Kidney tubule cell (primary cell): ENCODE measurements at places on chromosomes 2 and 18.

GRCh38 chr2:139360654-139361053, 580.5 kb upstream of the NXPH2 start:
- DNase-seq, result no peak

GRCh38 chr2:71358931-71359671, 27.5 kb downstream of the ZNF638 start:
- DNase-seq, result peak; percentile 60

DNA sequence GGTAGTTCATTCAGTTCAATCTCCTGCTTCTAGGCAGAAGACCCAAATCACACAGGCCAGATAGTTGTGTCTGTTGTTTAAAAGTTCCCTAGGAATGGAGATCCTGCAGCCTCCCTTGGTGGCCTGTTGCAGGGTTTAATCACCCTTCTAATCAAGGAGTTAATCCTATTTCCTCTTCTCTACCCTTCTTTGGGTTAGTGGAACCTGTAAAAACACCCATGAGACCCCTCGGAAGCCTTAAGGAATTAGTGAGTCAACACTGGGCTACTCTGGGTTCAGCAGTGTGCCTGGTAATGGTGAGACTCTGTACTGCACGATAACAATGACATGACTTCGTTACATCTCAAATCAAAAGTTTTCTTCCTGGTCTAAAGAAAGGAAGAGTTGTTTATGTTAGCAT, 217.6 kb upstream of the NRP2 start:
- DNase-seq, result no peak

DNA sequence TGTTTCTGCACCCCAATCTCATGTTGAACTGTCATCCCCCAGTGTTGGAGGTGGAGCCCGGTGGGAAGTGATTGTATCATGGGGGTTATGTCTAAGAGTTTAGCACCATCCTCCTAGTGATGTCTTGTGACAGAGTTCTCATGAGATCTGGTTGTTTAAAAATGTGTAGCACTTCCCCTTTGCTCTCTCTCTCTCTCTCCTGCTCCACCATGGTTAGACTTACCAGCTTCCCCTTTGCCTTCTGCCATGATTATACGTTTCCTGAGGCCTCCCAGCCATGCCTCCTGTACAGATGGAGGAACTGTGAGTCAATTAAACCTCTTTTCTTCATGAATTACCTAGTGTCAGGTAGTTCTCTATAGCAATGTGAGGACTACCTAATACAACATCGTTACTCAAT, 396.9 kb upstream of the LRATD1 start:
- no peak for DNase-seq

- DNase-seq, result no peak
Observed at GRCh38 chr2:163062524-163062923, 224.0 kb upstream of the KCNH7 start.

DNA sequence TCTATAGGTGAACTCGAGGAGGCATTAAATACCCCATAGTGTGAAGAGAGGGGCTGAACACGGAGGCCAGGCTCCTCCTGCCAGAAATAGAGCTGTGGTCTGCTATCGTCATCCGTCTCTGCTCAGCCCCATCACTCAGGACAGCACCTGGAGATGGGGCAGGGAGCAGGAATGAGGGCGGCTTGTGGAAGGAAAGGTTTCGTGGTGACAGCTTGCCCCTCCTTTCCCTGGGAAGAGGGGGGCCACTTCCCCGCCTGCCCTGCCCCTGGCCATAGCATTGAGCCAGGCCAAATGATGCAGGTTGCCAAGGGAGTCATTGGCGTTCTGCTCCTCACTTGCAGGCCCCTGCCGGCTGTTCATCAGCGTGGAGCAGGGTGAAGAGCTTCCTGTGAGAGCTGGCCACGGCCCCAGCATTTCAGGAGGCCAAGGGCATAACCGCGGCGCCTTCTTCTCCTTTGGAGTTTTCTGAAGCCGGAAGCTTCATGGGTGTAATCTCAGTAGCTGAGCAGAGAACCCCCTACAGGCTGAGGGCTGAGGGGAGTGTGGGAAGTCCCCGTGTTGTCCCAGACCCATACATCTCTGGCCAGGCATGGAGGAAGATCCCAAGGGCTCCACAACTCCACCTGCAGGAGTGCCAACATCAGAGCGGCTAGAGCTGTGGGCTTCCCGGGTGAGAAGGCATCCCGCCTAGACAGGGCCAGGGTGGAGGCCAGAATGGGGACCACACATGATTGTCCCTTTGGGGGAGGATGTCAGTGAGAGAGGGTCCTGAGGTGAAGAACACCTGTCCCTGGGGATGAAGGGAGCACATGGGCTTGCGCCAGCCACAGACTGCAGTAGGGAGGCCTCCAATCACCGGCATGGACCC, 112.5 kb upstream of the GLI2 start:
- no peak for DNase-seq

GRCh38 chr18:3427944-3428343, 22.0 kb upstream of the TGIF1 start:
- DNase-seq, result no peak

GRCh38 chr18:10233082-10233875, 221.2 kb upstream of the APCDD1 start:
- DNase-seq, result no peak

DNA sequence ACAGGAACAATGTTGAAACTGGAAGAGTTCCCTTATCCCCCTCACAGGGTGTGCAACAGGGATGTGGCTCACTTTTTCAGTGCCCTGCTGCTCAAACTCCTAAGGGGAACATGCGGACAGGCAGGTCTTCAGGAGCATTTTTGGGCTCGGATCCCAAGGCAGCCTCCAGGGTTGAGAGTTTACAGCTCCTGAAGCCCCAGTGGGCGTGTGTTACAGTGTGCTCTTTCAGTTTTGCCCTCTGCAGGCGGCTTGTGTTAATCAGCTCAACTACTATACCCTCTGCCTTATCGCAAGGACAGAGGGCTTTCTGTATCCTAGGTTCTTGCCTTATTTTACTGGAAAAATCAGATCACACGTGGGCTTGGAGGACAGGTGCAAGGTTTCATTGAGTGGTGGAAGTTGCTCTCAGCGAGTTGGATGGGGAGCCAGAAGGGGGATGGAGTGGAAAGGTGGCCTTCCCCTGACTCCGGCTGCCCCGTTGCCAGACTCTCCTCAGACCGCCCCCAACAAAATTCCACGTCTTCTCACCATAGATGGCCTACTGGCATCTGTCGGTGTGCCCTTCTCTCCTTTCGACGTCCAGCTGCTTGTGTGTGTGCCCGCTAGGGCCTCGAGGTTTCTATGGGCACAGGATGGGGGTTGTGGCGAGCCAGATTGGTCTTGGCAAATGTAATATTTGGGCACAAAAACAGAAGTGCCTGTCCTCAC, 541.9 kb downstream of the TMX3 start:
- no peak for DNase-seq

DNA sequence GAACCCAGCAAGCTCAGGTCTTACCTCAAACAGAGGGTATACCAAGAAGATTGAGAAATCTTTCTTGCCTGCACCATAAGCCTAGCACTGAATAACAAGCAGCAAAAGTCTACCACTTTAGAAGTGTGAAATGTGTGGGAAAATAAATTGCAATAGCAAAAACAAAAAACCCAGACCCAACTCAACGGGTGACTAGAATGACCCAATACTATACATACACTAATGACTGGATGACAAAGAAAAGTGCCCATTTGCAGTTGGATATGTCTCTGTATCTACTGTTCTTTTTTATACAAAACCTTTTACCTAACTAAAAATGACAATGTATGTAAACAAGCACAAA, 950.6 kb downstream of the TRIB2 start:
- DNase-seq, result no peak

GRCh38 chr18:45806226-45806625, 19.2 kb upstream of the SIGLEC15 start:
- DNase-seq, result peak; percentile 39

- DNase-seq, result peak; percentile 48
Observed at GRCh38 chr2:212548455-212548819, 9.8 kb upstream of the ERBB4 start.

DNA sequence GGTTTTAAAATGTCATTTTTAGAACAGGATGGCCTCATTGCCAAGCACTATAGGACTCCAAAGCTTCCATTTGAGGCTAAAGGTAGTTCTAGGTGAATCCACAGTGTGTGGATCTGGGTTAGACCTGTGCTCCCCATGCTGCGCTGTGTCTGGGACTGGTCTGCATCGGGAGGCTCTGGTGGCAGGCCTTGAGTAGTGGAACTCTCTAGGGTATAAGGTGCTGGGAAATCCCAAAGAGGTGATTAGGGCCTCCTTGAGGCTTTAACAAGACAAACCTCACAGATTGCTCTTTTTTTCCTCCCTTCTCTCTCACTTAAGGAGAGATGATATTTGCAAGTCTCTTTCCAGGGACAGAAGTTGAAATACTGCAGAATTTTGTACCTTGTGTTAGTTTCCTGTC, 9.3 kb downstream of the SEC11C start:
- DNase-seq, result no peak

- no peak for DNase-seq
Observed at GRCh38 chr2:197238043-197238365, 72.6 kb downstream of the ANKRD44 start.

DNA sequence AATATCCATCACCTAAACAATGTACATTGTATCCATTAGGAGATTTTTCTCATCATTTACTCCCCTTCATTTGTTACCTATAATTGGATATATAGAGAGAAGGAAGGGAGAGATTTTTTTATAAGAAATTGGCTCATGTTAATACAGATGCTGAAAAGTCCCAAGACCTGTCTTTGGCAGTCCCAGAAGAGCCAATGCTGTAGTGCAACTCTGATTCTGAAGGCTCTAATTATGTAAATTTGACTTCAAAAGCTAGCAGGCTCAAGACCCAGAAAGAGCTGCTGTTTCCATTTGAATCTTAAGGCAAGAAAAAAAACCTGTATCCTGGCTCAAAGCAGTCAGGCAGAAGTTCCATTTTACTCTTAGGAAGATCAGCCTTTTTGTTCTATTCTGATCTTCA, 1245.5 kb upstream of the FAM98A start:
- no peak for DNase-seq

DNA sequence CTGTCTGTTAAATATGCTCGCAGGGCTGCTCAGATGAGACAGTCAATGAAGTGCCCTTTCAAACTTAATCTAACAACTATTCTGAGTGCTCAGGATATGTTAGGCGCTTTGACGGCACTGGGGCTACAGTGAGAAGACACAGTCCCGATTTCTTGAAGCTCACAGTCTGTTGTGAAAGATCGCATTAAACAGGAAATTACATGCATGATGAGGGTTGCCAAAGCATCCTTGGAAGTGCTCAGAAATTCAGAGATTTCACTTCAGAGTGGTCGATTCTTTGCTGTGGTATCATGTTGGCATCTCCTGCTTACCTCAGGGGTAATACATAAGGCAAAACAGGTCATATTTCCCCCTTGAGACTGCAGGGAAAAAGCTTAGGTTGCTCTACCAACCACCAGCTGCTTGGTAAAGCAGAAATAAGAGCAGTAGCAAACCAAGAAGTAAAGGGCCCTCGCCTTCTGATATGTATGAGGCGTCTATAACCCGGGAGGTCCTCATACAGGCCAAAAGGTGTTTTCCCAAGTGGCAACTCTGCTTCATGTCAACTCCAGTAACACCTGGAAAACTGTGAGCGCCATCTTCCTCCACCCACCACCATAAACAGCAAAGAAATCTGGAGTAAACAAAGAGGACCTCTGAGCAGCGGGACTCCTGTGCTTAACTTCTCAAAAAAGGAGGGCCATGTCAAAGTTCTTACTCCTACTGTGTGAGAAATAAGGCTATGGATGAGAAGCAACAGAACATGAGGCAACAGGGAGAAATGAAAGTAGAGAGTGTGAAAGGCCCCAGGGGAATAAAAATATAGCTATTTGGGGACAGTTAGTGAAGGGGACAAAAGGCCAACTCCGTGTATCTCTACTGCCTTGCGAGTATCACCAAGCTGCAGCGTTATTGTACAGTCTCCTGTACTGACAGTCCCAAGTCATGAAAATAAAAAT, 79.3 kb downstream of the CLHC1 start:
- no peak for DNase-seq

DNA sequence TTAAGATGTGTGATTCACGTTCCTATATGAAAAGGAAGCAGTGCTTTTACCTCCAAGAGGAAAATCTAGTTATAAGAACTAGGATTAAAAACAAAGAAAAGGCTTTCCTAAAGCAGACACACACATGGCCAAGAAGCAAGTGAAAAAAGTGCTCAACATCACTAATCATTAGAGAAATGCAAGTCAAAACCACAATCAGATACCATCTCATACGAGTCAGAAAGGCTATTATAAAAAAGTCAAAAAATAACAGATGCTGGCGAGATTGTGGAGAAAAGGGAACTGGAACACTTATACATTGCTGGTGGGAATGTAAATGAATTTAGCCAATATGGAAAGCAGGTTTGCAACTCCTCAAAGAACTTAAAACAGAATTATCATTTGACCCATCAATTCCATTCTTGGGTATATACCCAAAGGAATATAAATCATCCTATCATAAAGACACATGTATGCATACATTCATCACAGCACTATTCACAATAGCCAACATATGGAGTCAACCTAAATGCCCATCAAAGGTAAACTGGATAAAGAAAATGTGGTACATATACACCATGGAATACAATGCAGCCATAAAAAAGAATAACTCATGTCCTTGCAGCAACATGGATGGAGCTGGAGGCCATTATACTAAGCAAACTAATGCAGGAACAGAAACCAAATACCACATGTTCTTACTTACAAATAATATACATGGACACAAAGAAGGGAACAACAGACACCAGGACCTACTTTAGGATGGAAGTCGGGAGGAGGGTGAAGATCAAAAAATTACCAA, 285.3 kb downstream of the RAD51AP2 start:
- DNase-seq, result peak; percentile 22

DNA sequence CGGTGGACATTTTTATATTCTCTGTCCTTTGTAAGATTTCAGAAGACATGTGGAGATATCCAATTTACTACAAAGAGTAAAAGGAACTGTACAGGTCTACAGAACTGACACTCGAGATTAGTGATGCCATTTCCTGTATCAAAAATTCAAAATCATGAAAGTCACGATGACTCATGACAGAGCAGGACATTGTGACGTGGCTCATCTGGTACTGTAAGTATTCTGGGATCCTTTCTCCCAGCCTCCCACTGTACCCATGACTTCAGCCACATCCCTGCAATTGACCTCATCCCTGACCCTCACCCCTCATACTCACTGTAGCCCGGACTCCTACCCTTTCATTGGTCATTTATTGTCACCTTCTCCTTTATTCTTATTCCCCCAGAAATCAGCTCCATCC, 736.5 kb downstream of the EPHA4 start:
- no peak for DNase-seq

DNA sequence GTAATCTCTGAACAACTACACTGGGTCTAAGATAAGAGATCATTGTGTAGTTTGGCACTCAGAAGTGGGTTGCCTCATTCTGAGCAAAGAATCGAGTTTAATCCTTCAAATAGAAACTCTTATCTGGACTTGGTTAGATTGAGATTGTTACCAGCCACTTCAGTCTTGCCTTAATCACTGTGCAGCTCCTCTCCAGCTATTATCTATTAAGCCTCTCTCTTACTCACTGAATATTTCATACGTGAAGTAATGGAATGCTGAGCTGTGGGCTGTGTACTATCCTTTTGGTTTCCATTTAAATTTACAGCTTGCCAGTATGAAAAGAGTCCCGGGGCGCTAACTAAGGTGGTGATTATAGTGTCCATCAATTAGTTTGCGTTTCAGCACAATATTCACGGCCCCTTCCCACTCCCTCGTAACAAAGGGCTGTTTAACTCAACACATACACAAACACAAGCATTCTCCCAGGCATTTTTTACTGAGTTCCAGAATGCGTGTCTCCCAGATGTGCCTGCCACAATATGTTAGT, 65.7 kb upstream of the NCKAP5 start:
- peak; percentile 76 for DNase-seq

GRCh38 chr18:26901020-26901419, 35.5 kb upstream of the AQP4 start:
- peak; percentile 56 for DNase-seq
